ENCODE measurements at places on chromosomes 7 and 10.

DNA sequence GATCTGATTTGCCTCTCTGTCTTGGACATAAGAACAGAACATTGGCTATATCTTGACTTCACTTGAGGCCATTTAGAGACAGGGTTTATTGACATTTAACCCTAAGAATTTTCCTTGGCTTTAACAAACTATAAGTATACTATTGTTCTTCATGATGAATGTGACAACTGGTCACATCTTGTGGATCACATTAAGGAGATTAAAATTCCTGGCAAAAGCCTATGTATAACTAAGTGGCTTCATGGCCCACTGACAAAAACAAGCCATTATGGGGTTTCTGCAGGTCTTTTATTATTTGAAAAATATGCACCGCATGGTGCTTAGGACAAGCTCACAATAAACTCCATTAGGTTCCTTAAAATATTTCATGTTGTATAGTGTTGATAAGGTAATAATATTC lies 54.8 kb downstream of the THNSL1 start:
- no peak for DNase-seq

- no peak for DNase-seq
Observed at GRCh38 chr7:82212466-82212865, 231.1 kb downstream of the CACNA2D1 start.

DNA sequence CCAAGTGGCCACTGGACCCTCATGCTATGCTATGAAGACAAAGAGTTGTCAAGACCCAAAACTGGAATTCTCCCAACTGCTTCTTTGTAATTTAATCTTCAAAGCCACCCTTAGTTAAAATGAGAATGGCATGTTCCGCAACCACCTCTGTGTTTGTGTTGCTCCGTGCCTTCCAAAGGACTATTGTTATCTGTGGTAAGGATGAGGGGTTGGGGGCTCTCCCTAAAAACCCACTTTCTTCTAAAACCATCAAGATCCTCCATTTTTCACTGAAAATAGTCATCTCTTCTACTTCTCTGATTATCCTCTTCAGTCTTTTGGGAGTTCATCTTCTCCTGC lies 222.1 kb upstream of the AOAH start:
- no peak for DNase-seq

DNA sequence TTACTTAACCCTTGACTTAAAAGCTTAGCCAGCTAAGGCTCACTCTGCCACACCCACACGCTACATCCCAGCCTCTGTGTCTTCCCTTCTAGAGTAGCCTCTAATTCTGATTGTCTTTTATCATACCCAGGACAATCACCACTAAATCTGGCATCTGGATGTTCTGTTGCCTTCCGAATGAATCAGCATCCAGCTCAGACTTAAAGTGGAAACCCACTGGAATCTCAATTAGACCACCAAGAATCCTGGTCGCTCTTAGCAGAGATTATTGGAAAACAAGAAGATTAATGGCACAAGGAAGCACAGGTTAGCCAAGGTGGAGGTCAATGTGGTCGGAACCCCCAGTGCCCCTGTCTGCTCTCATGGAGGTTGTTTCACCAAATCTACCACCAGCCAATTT lies 404.2 kb upstream of the FOXK1 start:
- DNase-seq: no peak

DNA sequence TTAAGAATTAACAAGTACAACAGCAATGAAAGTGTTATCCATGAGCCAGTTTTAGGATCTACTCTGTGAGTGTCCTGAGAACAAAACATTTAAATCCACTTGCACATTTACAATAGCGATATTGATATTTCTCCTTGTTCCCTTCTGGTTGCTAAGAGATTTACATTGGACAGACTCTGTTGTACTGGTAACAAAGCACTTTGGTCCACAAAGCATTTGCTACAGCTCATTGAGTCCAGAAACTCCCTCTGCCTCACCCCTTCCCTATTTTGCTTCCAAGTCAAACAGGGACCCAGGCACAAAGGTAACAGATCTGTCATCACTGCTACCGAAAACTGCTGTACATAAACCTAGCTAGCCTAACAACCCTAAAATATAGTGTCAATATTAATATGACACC lies 2.1 kb downstream of the ANK3 start:
- no peak for DNase-seq

GRCh38 chr7:54252256-54253035 lies 289.7 kb upstream of the VSTM2A start:
- DNase-seq: no peak

DNA sequence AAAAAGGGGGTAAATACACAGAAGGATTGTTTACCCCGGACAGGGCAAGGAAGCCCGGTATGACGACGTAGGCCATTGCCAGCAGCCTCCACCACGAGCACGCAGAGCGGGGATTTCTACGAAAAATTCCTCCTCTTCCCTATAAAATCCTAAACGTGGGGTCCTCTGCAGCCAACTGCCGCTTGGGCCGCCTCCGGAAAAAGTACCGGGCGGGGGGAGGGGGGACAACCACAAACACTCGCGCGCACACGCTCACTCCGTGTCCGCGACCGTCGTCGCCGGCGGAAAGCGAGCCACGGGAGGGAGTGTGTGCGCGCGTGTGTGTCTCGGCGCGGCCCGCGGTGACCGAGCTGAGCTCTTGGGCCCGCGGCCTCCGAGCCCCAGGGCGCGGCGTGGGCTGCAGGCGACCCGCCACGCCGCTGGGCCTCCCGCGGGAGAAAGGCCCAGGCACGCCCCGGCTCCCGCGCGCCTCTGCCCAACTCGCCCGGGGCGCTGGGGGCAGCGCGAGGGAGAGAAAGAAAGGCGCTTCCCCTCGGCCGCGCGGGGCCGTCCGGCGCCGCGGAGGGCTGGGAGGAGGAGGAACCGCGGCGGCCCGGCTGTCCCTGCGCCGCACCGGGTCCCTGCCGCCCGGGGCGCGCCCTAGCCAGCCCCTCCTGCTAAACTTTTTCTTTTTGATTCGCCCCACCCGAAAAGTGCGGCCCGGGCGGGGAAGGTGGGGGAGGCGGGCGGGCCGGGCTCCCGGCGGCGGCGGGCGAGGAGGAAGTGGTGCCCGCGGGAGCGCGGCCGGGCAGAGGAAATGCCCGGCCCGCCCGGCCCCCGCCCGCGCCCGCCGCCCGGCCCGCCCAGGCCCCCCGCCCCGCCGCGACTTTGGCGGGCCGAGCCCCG lies 1.5 kb downstream of the CTBP2 start:
- peak; percentile 81 for DNase-seq

DNA sequence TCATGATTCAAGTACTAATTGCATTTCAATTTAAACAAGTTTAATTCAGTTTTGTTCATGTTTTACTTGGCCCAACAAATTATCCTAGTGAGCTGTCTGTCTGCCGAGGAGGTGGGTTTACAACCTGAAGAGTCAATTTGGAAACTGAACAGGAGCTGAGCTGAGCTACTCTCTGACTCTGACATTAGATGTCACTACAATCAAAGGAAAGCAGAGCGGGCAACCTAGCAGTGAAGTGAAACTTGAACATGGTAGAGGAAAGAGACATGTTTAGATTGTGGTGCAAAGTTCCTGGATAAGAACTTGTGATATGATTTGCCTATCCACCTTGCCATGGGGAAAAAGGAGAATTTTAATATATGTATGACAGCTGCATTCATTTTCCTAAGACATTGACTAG lies 9.6 kb upstream of the AGR3 start:
- no peak for DNase-seq

GRCh38 chr10:112675560-112676083 lies 228.6 kb downstream of the VTI1A start:
- no peak for DNase-seq

DNA sequence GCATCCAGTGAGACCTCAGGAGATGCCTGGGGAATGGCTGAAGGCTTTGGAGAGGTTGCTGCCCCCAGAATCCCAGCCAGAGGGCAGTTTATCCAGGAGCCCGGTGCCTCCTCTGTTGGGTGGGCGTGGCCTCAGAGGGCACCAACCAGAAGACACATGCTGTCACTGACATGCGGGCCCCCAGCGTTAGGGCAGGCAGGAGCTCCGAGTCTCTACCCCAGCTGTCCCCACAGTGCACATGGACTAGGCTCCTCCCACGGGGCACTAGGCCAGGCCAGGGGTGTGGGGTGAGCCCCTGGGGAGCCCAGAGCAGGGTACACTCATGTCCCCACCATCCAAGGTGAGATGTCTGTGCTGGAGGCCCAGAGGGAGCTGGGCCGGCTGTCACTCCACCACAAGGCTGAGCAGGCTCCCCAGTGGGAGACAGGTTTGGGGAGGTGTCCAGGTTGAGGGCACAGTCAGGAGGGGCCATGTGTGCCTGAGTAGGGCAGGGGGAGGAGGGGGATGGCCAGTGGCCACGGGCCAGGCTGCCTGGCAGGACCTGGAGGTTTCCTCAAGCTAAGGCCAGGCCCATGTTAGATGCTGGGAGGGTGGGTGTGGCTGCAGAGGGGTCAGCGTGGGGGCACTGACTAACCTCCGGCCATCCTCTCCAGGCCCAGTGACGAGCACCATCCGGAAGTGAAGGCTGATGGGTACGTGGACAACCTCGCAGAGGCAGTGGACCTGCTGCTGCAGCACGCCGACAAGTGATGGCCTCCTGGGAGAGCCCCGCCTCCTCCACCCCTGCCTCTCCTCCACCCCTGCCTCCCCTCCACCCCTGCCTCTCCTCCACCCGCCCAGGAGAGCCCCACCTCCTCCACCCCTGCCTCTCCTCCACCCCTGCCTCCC lies 131.3 kb downstream of the FAM53B start:
- no peak for DNase-seq

- no peak for DNase-seq
Observed at GRCh38 chr7:29287366-29287765, 92.8 kb downstream of the CHN2 start.

GRCh38 chr7:150398965-150399320 lies 19.8 kb downstream of the ZNF775 start:
- no peak for DNase-seq

GRCh38 chr7:95342642-95343307 lies 18.4 kb upstream of the PON1 start:
- no peak for DNase-seq

GRCh38 chr7:8114175-8114574 lies 145.6 kb downstream of the GLCCI1 start:
- DNase-seq: no peak

GRCh38 chr10:107687701-107688100 lies 523.2 kb upstream of the SORCS1 start:
- DNase-seq: no peak

DNA sequence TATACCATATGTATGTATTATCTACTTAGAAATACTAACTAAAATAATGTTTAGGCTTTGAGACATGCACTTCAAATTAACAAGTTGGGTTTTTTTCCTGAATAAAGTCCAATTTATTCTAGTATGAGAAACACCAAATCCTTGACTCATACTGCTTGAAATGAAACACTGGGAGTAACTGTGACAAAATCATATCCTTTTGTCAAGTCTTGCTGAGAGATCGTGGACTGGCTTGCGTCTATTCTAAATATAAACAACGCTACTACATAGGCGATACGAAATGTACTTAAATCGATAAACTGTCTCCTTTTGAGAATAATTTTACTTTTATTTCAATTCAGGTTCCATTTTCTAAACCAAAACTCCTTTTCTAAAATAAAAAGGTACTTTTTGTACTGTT lies 16.3 kb downstream of the SMURF1 start:
- no peak for DNase-seq

- no peak for DNase-seq
Observed at GRCh38 chr10:48758411-48758810, 73.7 kb downstream of the WDFY4 start.

DNA sequence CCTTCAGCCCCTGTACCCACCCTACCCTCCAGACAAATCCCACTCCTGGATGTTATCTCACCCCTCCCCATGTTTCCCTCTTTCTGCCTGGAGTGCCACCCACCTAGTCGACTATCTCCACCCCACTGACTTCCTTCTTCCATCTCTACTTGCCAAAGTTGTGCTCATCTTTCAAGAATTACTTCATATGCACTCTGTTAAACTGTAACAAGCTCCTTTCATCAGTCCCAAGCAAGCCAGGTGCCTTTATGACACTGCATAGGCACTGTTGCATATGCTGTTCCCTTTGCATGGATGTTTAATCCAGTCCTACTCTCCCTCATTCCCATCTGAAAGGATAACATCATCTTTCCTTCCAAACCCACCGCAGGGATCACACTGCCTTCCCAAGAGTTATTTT lies 8.9 kb upstream of the CDK1 start:
- no peak for DNase-seq

GRCh38 chr7:835485-836401 lies 3.5 kb downstream of the SUN1 start:
- DNase-seq: peak; percentile 41

DNA sequence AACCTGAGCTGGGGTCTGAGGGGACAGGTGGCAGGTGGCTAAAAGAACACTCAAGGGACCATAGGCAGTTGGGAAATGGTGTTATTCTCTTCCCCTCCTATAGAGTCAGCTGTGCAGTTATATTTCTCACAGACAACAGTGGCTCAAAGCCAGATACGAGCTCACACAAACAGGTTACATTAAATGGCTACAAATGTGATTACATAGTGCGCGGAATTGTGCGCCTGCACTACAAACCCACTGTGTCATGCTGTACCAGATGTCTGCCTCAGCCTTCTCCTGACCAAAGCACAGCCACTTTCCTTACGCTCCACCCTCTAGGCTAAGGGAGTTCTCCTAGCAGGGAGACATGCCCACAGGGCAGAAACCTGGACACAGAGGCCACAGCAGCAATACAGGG lies 387.2 kb downstream of the CNTNAP2 start:
- no peak for DNase-seq

DNA sequence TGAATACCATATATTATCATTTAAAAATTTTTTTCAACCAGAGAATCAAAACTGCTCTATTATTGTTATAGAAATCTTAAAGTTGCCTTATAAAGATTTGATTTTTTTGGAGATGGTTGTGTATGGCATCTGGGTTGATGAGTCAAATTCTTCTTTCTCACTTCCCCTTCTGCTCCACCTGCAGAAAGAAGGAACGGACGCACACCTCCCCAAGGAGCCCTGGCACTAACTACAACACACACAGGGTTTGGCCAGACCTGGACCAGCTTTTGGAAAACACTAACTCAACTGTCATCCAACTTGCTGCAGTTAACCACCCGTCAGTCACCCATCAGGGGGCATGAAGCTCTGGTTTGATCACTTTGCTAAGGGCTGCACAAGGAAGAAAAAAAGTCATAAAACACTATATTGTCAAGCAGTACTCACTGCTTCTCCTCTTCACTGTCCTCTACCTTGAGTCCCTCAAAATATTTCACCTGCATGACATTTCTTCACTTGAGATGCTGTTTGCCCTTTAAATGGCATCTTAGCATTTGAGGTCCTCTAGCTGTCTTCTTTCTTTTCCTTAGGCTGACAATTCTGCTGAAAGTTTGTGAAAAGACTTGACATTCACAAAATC lies 266.7 kb upstream of the PHF14 start:
- DNase-seq: no peak

Data from Right ventricle myocardium superior (tissue), 1 donor.